Kidney (tissue), 22 donors: ENCODE measurements at places on chromosomes 1 and 21. TPM values are rescaled to one million over a fixed set of nuclear protein-coding genes. Genes with fewer than 3 reads are reported as not detected.

ZSWIM5 gene
- 4.8 TPM for total RNA-seq

S100A7A gene
- not detected for total RNA-seq

USP33 gene
- 63.3 TPM for total RNA-seq

LAMC2 gene
- total RNA-seq, result 89.0 TPM

SPRR5 gene
- total RNA-seq, result not detected

SLC26A9 gene
- total RNA-seq, result 0.69 TPM

PRR9 gene
- not detected for total RNA-seq

NBPF11 gene
- 12.3 TPM for total RNA-seq

FCER1G gene
- 43.4 TPM for total RNA-seq
